ENCODE measurements at places on chromosomes 4 and X.

- no peak for DNase-seq
These were observed 3.2 kb upstream of the KLF8 start for GRCh38 chrX:56228914-56229313.

GRCh38 chr4:9845791-9846493 is 64.5 kb downstream of the DRD5 start:
- DNase-seq = no peak

DNA sequence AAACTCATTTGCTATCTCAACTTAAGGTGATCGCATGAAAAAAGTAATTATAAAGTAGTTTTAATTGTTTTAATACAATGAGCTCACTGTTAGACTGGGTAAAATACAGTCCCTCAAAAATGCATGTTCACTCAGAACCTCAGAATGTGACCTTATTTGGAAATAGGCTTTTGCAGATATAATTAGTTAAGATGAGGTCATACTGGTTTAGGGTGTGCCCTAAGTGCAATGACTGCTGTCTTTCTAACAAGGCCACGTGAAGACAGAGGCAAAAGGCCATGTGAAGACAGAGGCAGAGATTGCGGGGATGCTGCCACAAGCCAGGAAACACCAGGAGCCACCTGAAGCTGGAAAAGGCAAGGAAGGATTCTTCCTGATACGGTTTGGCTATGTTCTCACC is 262.1 kb downstream of the NKX6-1 start:
- DNase-seq = no peak

DNA sequence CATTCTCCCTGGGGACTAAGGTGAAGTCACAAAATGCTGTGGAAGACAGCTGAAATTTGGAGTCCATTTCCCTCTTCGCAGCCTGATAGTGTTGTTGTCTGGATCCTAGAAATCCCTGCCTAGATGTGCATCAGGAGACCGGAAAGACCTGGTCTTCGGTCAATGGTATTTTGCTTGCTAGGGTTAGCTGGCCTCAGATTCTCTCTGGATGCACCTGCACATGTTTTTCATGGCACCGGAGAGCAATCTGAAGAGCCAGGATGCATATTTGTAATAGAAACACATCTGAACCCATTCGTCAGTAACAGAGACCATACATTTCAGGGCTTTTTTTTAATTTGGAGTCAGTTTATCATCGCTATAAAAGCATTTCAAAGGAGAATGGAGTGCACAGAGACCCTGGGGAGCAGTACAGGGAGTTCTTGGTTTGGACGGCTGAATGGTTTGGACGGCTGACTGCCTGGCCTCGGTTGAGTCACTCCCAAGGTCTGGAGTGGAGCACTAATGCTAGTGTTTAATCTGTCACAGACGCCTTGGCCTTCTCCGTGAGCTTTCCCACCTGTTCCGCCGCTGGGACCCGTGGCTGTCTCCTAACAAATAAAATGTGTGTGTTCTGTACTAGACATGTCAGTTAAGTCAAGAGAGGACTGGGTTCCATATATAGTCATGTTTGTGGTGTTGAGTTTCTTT is 7.5 kb upstream of the PDLIM3 start:
- DNase-seq = no peak

GRCh38 chrX:103830848-103831247 is 1.2 kb downstream of the RAB9B start:
- DNase-seq = no peak

DNA sequence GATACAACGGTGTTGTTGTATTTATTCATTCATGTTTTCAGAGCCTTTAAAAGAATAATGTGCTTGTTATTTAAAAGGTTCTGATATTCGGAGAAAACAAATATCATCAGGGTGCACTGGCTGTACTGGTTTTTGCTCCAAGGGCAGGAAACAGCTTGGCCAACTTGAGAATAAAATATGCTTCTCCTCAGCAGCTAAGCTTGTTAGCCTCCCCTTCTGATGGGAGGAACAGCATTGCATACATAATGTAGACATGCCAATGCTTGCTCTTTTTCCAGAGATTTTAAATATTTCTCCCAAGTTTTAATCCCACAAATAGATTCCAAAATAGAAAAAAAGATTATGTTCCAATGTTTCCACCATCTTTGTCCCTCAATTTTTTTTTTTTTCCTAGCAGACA is 87.6 kb upstream of the RPL34 start:
- no peak for DNase-seq

- DNase-seq = no peak
These were observed 419.5 kb upstream of the ATOH1 start for GRCh38 chr4:93409035-93409434.

- DNase-seq = no peak
These were observed 161.0 kb upstream of the HS3ST1 start for GRCh38 chr4:11589676-11590075.

DNA sequence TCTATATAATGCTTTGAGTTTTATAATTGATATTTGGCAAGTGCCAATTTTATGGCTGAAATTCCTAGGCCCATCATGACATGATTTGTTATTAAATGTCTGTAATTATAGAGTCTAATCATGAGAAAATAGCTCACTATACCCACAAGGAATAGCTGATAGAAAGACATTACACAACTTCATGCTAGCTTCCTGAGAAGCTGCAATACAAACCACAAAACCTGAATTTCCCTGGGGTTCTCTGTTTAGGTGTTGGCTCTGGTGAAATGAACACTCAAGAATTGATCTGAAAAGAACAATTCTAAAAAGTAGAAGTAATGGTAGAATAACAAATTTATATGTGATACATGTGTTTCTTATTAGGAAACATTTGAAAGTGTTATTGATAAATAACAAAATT is 169.6 kb downstream of the GASK1B start:
- DNase-seq = no peak

Measured in effector CD4-positive, alpha-beta T cell (primary cell).